RPMI7951 (cell line): ENCODE measurements at places on chromosomes 4 and X. TPM values are rescaled to one million over a fixed set of nuclear protein-coding genes. Genes with fewer than 3 reads are reported as not detected.

RTL5 gene
- 0.78 and 1.2 TPM in 2 replicates for total RNA-seq

GPR34 gene
- total RNA-seq: not detected in 2 replicates

SLITRK2 gene
- under 0.01 TPM in 2 replicates for total RNA-seq

MAN2B2 gene
- 11.7 TPM in 2 replicates for total RNA-seq

DNA sequence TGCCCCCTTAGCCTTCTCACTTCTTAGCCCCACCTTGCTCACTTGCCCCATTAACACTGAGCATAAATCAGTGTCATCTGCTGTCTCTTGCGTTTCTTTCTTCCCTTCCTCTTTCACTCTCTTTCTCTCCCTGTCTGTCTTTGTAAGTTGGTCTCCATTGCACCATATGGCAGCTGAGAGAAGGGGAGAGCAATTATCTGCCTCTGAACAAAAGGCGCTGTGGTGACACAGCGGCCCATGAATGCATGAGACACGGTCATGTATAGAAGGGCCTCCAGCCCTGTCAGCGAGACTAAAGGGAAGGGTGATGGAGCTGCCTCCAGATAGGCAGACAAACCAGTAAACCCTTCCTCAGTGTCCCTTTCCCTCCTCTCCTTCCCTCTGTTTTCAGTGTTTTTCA, 88.8 kb upstream of the PCDH18 start:
- no peak for DNase-seq

GRCh38 chr4:141721174-141721573, 84.8 kb downstream of the IL15 start:
- no peak for DNase-seq

GRCh38 chrX:24190500-24191156, 41.1 kb downstream of the ZFX start:
- DNase-seq: peak; percentile 2
